Uterine smooth muscle cell (primary cell): ENCODE measurements at places on chromosomes 16 and 17. TPM values are rescaled to one million over a fixed set of nuclear protein-coding genes. Genes with fewer than 3 reads are reported as not detected.

The CDH11 gene
- total RNA-seq = 138 and 151 TPM in 2 replicates

The CACNA1H gene
- total RNA-seq = 22.6 and 57.2 TPM in 2 replicates

The NPIPB6 gene
- 0.33 and 0.75 TPM in 2 replicates for total RNA-seq

The ANKRD13B gene
- 2.8 and 5.0 TPM in 2 replicates for total RNA-seq

The KRTAP4-1 gene
- 0.11 TPM in 1 of 2 replicates, not detected in the other for total RNA-seq

The GRIN2C gene
- total RNA-seq = 0.11 and 0.12 TPM in 2 replicates

The VAT1L gene
- total RNA-seq = 18.7 TPM in 2 replicates

The SCPEP1 gene
- 48.0 and 72.7 TPM in 2 replicates for total RNA-seq

The HEATR9 gene
- total RNA-seq = not detected in 2 replicates
